ENCODE measurements at places on chromosomes 3 and 15.

GRCh38 chr3:145900056-145900829 is 260.7 kb downstream of the PLOD2 start:
- no peak for DNase-seq

DNA sequence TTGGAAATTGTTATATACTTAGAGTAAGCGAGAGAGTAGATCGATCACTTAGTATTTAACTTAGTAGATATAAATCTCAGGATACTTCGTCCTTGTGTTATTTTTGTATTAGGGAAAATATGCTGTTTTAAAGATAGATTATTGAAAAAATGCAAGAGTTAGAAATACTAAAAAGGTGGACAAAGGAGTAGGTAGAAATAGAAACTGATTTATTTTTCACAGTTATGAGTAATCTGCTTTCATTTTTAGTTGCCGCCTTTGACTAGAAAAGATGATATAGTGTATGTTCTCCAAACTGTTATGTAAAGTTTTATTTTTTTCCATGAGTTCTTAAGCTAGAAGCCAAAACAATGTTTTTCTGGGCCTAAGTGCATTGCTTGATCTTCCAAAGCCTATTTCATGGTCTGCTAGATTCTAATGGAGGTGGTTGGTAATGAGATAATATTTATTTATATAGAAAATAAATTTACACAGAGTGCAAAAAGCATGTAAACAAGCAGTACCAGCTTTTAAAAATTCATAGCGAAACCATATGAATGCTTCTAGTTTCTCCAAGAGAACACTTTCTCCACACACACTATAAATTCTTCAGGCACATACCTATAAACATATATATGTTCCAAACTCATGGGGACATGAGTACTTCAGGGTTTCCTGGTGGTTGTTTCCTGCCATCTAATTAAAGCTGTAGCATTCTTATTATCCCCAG is 61.1 kb downstream of the DIPK2A start:
- DNase-seq = no peak

GRCh38 chr15:62306851-62307504 is 141.9 kb upstream of the C2CD4B start:
- peak; percentile 15 for DNase-seq

DNA sequence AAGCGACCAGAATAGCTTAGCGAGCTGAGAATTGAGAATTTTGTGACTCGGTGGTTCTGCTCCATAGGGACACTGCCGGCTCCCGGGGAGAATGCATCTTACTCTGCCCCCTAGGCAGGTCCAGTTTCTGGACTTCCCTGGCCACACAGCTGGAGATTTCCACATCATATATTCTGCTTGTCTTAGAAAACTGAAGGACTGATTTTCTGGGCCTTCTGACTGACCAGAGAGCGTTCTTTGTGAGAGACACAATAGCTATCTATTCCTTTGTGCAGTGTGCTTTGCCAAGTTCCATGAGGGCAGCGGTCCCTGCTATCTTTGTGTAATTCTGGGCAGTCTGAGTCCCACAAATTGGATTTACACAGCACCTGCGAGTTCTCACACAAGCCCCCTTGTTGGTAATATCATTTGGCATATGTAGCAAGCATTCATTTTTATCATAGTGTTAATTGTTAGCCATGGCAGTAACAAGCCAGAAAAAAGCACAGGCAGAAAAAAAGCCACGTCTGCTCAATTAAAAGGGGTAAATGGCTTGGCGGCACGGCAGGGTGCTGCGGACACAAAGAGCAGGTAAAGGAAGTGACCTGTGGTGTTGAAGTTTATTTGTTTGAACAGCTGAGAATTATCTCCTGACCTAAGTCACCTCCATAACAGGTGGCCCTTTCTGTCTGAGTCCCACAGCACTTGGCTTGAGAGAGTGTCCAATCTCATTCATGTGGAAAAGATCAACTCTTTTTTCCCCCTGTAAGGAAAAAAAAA is 688.7 kb downstream of the TUSC7 start:
- peak; percentile 69 for DNase-seq

DNA sequence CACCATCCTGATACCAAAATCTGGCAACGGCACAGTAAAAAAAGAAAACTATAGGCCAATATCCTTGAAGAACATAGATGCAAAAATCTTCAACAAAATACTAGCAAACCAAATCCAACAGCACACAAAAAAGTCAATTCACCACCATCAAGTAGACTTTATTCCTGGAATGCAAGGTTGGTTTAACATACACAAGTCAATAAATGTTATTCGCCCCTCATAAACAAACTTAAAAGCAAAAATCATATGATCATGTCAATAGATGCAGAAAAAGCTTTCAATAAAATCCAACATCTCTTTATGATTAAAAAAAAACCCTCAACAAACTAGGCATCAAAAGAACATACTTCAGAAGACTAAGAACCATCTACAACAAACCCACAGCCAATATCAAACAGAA is 252.9 kb downstream of the UACA start:
- DNase-seq = no peak

DNA sequence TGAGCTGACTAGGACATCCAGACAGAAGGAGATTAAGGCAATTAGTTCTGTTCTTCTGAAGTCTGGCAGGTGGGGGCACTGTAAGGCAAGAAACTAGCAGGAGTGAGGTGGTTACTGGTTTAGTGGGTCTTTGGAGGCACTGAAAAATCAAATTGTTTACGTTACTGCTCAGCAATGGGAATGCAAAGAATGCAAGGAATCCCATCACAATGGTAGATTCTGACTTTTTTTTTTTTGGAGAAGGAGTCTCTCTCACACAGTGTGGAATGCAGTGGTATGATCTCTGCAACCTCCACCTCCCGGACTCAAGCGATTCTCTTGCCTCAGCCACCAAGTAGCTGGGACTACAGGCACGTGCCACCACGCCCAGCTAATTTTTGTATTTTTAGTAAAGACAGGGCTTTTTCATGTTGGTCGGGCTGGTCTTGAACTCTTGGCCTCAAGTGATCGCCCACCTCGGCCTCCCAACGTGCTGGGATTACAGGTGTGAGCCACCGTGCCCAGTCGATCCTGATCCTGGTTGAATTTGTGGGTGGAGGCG is 16.4 kb downstream of the FAM107A start:
- DNase-seq = no peak

GRCh38 chr3:169044331-169045113 is 619.0 kb downstream of the MECOM start:
- no peak for DNase-seq

GRCh38 chr3:151987893-151988292 is 114.5 kb downstream of the SUCNR1 start:
- no peak for DNase-seq

GRCh38 chr3:11021611-11022011 is 29.1 kb downstream of the SLC6A1 start:
- DNase-seq = peak; percentile 77

DNA sequence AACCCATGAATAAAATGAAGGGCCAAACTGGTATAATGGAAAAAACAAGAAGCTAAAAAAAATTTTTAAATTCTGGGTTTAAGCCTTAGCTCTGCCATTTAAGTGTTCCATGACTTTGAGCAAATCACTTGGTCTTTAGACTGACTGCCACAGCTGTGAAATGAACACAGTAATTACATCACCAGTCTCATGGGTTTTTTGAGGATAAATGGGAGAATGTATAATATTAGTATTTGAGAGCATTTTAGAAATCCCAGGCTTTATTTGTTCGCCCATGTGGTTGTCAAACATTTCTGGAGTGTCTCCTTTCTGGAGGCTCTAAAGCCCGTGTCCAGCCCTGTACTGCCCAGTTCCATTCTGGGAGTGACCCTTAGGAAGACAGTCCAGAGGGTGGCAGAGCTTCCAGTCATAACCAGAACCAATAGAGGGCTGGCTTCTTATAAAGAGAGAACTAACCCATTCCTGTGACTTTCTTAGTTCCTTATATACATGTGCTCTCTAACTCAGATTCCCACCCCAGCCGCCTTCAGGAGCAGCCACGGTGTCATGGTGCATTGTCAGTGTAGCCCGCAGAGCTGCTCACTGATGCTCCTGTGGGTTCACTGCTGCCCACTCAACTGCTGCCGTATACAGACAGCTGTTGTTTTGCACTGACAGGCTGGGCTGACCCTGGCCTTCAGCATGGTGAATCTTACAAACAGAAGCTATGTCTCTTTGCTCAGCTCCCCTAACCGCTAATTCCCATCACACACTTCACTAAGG is 44.7 kb downstream of the BOC start:
- no peak for DNase-seq

- no peak for DNase-seq
These were observed 46.4 kb downstream of the ST3GAL6 start for GRCh38 chr3:98809557-98809956.

- DNase-seq = no peak
These were observed 984.1 kb downstream of the EPHA3 start for GRCh38 chr3:90091549-90091948.

GRCh38 chr3:138263104-138263503 is 66.5 kb downstream of the NME9 start:
- DNase-seq = no peak

GRCh38 chr15:25410649-25411048 is 28.2 kb downstream of the UBE3A start:
- no peak for DNase-seq

DNA sequence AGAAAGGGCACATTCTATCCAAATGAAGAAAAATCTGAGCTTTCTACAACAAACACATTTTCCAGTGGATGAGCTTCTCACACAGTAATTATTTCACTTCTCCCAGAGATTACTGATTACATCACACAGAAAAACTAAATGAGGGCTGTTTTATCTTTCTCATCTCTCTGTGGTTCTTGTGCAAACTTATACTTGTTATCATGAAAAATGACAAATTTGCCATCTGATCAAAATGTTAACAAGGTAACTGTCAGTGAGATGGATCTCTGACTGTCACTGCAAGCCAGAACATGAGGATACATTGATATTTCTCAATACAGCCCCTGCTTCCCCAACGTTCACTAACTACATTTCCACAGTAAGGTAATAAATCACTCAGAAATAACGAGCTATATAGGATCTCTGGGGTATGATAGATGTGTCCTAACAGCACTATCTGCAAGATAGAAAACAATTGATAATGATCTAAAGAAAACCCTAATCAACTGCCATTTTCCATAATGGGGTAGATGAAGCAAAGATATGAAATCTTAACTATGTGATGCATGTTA is 829.3 kb upstream of the CFAP20DC start:
- no peak for DNase-seq

- DNase-seq = no peak
These were observed 369.0 kb downstream of the UNC13C start for GRCh38 chr15:54347082-54347827.

DNA sequence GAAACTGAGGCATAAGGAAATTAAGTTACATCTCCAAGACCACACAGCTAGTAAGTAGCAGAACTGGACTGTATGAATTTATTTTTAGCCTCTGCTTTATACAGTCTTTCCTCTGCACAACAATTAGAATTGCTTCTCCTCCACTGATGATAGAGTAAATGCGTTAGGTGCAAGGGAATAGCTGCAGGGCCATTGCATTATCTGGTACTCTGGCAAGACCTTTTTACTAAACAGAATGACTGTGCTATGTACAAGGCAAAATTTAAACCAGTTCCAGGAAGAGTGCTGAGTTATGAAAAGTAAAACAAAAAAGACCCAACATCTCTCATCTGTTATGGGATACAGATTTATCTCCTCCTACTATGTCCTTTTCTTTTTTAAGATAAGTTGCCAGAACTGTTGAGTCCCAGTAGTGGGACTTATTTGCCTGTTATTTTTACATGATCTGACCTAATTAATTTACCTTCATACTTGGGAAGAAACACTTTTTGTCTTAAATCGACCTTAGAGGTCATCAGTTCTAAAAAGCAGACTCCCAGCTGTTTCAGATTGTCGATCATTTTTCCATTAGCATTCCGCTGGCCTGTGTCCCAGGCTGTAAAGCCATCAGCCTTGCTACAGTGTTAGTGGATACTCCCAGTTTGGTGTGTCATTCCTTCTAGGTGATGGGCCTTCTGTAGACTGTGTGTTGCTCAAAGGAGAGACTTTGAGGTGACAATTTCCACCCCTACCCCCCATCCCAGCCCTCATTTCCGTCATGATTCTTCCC is 147.5 kb upstream of the NUDT16 start:
- DNase-seq = no peak

DNA sequence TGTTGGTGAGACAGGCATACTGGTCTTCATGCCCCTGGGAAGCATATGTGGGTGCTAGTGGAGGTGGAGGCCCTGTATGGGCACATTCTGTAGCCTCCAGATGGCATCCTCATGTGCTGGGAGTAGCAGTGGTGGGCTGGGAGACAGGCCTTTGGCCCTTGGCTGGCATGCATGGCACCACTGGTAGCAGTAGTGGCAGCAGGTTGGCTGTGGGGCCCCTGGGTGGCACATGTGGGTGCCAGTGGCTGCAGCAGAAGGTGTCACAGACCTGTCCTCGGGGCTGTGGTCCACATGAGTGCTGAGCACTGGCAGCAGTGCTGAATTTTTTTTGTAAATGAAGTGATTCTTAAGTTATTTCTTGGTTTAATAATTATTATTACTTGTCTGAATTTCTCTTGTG is 71.2 kb downstream of the TNFAIP8L3 start:
- DNase-seq = no peak

GRCh38 chr3:140323561-140323960 is 354.3 kb upstream of the TRIM42 start:
- no peak for DNase-seq

GRCh38 chr15:100898152-100898490 is 18.5 kb downstream of the ALDH1A3 start:
- DNase-seq = no peak

DNA sequence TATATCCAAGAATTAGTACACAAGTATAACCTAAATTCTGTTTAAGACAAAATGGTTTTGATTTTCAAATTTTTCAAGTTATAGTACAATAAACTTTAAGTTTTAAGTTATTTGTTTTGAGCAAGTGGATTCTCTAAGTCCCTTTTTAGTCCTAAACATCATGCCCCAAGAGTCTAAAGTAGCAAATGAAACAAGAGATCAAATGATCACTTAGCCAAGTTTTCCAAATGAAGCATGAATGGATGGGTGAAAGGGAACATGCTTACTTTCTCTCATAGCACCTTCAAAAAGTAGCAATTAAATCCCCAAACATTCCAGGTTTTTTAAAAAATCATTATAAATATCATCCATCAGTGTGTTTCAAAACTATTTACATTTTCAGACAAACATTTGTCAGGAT is 19.5 kb downstream of the DLG1 start:
- no peak for DNase-seq

- no peak for DNase-seq
These were observed 513.3 kb upstream of the CFAP20DC start for GRCh38 chr3:59563072-59563605.

DNA sequence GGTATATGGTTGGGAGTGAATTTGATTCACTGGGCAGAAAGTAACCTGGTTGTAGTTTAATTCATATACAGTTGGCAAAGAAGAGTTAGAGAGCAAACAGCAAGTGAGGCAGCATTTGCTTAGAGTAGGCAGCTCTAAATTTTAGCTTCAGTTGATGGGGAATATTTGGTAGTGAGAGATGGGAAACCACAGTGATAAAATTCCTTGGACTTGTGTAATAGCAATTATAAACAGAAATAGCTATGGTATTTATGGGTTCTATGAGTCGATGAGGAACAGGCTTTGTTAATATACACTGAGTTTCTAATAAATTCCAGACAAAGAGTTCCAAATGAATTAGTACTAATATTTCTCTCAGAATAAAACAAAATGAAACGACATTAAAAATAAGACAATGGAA is 894.0 kb downstream of the ROBO2 start:
- DNase-seq = no peak

- no peak for DNase-seq
These were observed 166.4 kb upstream of the EOMES start for GRCh38 chr3:27888562-27888961.

- no peak for DNase-seq
These were observed 4.6 kb upstream of the SKIL start for GRCh38 chr3:170352936-170353335.

- DNase-seq = no peak
These were observed 33.3 kb downstream of the PTPN23 start for GRCh38 chr3:47414161-47414564.

GRCh38 chr3:151477591-151478334 is 16.9 kb upstream of the IGSF10 start:
- no peak for DNase-seq
